ENCODE measurements at places on chromosomes 7 and 10.

- no peak for DNase-seq
Measured at GRCh38 chr7:104207348-104207730, 474 bp downstream of the ORC5 start.

GRCh38 chr7:39509912-39510311, 56.3 kb upstream of the YAE1 start:
- DNase-seq: peak; percentile 55

GRCh38 chr10:15238555-15239335, 70.3 kb upstream of the NMT2 start:
- DNase-seq: no peak

DNA sequence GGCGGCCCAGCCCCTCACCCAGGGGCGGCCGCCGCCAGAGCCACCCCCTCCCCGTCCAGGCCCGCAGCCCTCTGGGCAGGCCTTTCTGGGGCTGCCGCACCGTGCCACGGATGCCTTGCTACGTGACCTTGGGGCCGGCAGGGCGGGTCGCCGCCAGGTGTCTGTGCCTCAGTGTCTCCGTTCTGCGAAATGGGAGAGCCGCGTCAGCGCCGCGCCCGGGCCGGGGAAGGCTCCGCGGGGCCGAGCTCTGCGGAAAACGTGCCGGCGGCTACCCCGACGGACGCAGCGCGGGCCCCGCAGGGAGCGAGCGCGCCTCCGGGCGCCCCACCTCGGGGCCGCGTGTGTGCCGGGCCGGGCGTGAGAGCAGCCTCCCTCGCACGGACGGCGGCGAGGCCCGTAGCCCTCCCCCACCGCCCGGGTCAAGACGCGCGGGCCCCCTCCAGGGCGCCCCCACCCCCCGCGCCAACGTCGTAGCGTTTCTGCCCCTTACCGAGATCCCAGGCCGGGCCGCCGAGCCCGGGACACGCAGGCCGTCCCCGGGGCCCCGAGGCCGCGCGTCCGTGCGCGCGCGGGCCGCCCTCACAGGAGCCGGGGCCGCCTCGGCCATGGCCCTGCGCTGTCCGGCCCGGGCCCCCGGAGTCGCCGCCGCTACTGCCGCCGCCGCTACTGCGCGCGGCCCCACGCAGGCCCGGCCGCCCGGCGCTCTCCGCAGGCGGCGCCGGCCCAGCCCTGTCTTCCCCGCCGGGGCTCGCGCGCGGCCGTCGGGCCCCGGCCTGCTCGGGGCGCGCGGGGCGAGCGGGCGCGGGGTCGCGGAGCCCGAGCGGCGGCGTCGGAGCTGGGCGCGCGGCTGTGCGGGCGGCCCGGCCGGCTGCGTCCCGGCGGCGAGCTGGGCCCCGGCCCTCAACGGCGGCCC, 1.1 kb downstream of the ZNF777 start:
- no peak for DNase-seq

- no peak for DNase-seq
Measured at GRCh38 chr10:105189463-105189800, 548.3 kb downstream of the SORCS3 start.

- DNase-seq: no peak
Measured at GRCh38 chr10:29268011-29268410, 20.9 kb upstream of the LYZL1 start.

DNA sequence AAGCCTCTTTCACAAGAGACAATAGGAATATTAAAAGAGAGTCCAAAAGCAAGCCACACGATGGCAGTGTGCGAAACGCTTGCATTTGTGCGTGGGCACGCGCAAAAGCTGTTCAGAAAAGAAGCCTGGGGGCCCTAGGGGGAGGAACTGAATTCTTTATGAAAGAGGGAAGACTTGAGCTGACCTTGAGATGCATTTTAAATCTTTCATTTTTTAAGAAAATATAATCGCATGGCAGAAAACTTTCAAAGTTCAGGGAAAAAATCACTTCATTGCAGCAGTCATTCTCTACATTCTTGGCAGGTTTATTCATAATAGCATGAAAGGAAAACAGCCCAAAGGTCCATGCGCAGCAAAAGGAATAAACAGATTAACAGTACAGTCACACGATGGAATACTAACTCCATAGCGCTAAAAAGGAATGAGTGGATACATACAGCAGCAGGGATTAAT, 206.5 kb upstream of the PRKCQ start:
- DNase-seq: peak; percentile 70

GRCh38 chr7:27091941-27092818, 3.6 kb downstream of the HOXA1 start:
- DNase-seq: no peak

GRCh38 chr10:34711500-34711899, 103.6 kb downstream of the PARD3 start:
- DNase-seq: no peak

- no peak for DNase-seq
Measured at GRCh38 chr7:30983042-30983913, 19.5 kb downstream of the GHRHR start.

GRCh38 chr10:30055226-30055662, 4.1 kb downstream of the JCAD start:
- no peak for DNase-seq

GRCh38 chr10:116627386-116627933, 6.7 kb downstream of the PNLIPRP2 start:
- no peak for DNase-seq

GRCh38 chr7:84669177-84669732, 474.7 kb upstream of the SEMA3A start:
- DNase-seq: no peak

DNA sequence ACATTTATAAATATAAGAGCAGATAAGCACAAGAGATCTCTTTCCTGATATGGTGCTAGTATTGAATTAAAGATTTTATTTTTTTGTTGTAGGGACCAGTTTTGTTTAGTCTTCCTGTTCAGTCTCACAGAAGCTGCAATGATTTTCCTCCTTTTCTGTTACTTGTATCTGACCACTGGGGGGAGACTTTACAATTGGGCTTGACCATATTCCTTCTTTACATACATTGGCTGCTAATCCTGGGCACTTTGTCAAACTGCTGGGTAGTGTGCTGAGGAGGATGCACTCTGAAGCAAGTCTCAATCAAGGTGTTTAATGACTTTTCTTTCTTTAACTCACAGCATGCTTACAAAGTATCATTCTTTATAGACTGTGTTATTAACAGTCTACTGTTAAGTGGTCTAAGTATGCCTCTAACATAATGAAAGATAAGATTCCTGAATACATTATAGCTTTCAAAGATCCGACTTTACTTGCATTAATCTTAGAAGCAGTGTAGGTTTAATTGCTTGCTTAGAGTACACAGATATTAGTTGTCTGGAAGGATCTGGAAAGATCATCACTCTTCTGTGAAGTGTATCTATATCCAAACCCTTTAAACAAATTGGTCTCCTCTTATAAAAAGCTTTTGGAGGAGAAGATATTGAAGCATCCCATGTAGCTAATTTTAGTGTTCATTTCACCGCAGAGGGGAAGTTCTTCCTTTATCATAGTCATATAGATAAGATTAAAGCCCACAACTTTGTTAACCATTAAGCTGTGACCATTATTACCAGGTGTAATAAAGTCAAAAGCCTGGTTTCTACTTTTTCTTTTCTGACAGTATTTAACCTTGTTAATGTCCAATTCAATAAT, 3.1 kb downstream of the PALS2 start:
- DNase-seq: peak; percentile 57

GRCh38 chr7:142632271-142633134, 116.8 kb upstream of the PRSS1 start:
- peak; percentile 26 for DNase-seq

DNA sequence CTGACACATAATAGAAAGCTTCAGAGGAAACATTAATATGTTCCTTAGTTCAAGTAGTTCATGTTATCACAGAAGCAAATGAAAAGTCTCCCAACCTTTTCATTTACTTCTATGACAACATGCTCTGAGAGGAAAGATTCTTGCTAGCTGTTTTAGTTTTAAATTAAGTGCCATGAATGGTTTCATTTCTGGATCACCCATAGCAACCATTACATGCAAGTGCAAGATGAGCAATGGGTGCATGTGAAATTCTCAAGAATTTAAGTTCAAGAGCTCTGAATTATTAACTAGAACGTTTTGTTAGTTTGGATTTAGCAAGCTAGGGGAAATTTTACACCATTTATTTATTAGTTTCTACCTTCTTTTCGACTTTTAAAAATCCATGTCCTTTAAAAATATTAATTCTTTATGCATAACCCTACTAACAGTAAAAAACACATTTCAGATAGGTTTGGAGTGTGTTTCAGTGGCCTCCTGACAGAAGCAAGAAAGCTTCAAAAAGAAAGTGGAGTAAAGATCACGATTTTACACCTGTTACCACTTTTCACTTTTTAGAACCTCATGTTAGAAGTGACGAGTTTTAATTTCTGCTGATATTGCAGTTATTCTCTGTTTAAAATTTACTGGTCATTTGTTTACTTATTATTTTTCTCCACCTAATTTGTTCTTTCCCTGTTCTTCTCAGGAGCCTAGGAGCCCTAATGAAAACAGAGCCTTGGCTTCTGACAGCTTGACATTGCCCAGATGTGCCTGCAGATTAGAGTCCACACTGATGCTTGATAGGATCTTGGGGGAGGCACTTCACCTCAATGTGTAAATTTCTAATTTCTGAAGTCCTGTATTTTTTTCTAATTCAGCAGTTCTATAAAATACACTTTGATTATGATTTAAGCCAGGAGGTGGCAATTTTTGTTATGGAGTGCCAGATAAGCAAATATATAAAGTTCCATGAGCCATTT, 995.3 kb upstream of the PHF14 start:
- no peak for DNase-seq

DNA sequence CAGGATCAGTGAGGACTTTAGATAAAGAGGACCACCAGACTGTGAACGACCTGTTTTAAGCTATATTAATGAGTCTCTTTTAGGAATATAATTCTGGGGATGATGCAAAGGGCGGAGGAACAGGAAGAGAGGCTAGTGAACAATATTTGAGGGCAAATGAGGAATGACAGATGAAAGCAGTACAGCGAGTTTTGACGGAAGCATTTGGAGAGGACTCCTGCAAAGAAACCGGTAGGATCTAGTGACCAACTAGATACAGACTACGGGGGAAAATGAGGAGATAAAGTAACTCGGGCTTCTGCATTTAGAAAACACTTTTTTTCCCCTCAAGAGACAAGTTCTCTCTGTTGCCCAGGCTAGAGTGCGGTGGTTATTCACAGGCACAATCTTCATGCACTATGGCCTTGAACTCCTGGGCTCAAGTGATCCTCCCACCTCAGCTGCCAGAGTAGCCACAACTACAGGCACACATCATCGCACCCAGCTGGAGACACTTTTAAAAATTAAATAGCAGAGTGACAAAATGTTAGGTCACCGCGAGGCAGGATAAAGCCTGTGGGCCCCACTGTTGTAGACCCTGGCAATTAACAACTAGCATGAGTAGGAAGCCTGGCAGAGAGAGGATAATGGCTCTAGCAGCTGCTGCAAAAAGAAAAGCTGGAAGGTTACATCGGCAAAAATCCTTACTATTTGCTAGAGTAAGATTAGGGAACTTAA, 143.2 kb downstream of the SRPK2 start:
- DNase-seq: no peak

- DNase-seq: no peak
Measured at GRCh38 chr10:131266936-131267813, 44.3 kb downstream of the TCERG1L start.

DNA sequence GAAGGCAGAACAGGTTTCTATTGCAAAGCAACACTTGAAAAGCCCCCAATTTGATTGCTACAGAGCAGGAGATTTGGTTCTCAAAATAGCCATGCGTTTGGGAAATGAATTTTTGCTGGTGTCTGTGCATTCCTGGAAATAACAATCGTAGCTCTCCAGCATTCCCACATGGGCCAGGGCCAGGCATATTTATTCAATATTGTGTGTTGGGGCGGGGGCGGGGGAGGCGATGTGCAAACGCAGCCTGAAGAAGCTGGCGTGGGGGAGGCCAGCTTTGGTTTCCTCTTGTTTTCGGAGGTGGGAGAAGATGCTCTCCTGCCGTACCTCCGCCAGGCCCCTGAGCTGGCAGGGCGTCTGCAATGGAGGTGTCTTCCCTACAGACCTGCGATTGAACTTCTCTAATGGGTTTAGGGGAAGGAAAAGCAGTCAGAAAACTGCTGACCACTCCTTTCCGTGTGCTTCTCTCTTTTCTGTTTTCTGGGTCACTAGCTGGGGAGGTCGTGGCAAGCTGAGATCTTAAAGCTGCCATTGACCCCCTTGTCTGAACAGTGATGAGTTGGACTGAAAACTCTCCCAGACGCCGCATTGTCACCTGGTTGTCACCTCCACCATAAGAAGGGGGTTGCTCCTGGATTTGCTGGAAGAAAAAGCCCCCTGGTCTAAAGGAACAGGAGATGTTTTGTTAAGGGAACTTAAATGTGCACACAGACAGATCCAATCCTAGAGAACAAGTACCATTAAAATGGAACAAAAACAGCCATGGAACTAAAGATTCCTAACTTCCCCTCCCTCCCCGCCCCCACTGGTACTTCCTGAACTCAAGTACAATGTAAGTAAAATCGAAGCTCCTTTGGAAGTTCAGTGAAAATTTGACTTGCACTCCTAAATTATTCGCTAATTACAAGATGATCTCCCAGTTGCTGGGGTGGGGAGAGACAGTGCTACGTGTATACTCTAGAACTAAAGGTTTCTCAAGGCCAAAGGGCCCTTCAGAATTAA, 56.4 kb upstream of the HABP2 start:
- DNase-seq: no peak

Measured in foreskin keratinocyte (primary cell).